ENCODE measurements at places on chromosomes 2 and 18.

DNA sequence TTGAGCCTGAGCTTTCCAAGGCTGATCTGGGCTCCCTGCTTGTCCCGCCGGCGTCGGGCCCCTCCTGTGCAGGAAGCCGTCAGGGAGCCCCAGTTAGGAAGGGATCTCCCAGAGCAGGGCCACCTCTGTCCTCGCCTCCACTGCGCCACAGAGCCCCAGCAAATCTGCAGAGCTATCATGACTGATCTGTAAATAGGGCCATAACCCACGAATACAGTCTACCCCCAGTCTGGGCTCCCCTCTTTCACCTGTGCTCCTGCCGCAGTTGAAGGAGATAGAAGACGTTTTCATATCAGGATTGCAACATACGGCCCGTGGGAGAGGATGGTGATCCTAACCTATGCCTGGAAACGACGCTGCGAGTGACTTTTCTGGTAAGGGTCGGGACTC, 138.7 kb downstream of the PTGR3 start:
- no peak for DNase-seq

- DNase-seq = no peak
Measured at GRCh38 chr2:174574657-174575056, 22.9 kb downstream of the WIPF1 start.

GRCh38 chr18:22902093-22902492, 31.0 kb upstream of the RBBP8 start:
- DNase-seq = no peak

GRCh38 chr2:101327863-101328394, 19.4 kb upstream of the RNF149 start:
- DNase-seq = no peak

GRCh38 chr2:33681364-33681757, 82.3 kb upstream of the FAM98A start:
- no peak for DNase-seq

DNA sequence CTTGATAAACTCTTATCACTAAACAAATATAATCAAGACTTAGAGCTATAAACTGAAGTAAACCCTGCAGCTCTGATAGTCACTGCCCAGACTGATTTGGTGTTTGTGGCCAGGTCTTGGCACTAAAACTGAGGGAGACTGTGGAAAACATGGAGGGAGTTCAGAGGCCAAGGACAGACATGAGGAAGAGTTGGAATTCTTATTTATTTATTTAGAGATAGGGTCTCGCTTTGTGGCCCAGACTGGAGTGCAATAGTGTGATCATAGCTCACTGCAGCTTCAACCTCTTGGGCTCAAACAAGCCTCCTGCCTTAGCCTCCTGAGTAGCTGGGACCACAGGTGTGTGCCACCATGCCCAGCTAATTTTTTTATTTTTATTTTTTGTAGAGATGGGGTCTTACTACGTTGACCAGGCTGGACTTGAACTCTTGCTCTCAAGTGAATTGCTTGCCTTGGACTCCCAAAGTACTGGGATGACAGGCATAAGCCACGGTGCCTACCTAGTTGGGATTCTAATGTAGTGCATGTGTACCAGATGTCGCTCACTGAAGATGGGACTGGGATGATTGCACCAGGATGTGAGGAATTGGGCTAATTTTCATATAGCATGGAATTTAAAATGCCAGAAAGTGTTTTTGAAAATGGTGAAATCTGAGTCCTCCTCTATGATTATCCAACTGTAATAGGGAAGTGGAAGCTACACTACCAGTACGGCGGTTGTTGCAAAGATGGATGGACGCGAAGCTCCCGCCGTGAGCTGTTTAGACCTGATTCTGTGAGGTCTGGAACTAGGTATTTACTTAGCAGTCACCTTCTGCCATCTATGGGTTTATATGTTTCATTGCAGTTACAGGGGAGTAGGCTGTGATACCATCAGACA, 52.7 kb upstream of the CTLA4 start:
- DNase-seq = peak; percentile 26

GRCh38 chr2:174438146-174438886, 42.8 kb downstream of the SCRN3 start:
- no peak for DNase-seq

GRCh38 chr2:239360008-239360407, 40.8 kb downstream of the HDAC4 start:
- no peak for DNase-seq

DNA sequence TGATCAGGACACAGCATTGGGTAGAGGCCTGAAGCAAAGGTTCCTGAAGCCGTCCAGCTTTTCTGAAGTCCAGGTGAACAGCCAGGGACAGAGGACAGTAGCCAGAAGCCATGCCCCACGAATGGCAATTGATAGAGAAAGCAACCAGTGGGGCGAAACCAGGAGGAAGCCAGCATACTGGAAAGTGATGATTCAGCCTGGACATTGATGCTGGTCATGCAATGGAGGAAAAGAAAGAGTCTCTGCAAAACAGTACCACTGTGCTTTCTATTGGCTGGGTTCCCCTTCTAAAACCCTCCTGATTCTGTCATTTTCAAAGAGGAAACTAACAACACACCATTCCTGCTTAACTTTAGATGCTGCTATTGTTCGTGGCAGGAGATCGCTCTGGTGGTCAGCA, 221.4 kb upstream of the EPAS1 start:
- no peak for DNase-seq

- DNase-seq = peak; percentile 29
Measured at GRCh38 chr2:124027182-124027581, 2.1 kb downstream of the CNTNAP5 start.

DNA sequence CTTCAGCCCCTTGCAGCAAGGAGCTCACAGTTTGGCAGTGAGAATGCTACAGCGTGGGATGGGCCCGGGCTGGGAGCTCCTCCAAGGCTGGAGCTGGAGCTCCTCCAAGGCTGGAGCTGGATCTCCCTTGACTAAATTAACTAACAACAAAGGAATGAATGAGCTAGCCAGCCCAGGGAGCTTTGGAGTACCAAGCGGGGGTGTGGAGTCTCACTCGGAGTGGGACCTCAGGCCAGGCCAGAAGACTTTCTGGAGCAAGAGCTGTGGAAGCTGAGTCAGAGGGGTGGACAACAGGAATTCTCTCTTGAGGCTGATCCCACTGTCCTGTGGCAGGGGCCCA, 244.7 kb upstream of the HS6ST1 start:
- no peak for DNase-seq

DNA sequence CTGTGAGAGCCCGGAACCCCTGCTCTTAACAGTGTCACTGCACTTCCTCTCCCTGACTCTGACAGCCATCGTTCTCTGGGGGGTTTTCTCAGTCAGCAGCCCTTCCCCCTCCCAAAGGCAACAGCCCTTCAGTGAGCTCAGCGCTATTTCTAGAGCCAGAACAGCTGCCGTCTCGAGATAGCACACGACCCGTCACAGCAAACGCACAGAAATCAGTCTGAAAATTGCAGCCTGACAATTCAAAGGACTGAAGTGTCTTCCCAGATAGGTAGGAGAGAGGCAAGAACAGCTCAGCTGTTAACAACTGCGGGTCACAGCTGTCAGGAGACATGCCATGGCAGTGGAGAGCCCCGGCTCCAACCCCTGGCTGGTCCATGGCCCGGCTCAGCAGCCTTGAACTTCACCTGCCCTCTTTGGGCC, 45.4 kb downstream of the ST8SIA5 start:
- no peak for DNase-seq

- DNase-seq = no peak
Measured at GRCh38 chr2:85584354-85584856, at the start of gene VAMP5. VAMP5 (plus strand) TSS chr2:85584431; CDS start chr2:85584491, 60 bp downstream.

- DNase-seq = peak; percentile 48
Measured at GRCh38 chr18:11689669-11690565, 853 bp downstream of the GNAL start.

DNA sequence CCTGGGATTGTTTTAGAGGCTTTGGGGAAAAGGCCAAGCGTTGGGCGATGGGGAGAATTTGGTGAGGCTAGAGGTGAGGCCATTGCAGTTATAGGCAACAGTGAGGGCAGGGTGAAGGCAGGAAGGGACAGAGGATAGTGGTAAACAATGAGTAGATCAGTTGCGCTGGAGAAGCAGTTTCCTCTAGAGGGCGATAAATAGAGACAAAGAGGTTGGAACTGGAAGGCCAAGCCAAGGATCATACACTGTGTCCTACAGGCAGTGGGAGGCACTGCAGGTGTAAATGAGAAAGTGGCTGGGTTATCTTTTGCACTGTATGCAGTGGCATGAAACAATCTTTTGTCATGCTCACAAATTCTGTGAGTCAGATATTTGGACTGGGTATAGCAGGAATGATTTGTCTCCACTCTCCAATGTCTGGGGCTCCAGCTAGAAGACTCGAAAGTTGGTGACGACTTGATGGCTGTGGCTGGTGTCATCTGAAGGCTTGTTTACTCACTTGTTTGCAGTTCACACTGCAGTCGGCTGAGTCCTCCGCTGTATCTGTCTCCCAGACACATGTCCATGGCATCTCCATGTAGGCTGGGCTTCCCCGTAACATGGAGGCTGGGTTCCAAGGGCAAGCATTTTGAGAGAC, 82.1 kb downstream of the TNP1 start:
- peak; percentile 19 for DNase-seq

DNA sequence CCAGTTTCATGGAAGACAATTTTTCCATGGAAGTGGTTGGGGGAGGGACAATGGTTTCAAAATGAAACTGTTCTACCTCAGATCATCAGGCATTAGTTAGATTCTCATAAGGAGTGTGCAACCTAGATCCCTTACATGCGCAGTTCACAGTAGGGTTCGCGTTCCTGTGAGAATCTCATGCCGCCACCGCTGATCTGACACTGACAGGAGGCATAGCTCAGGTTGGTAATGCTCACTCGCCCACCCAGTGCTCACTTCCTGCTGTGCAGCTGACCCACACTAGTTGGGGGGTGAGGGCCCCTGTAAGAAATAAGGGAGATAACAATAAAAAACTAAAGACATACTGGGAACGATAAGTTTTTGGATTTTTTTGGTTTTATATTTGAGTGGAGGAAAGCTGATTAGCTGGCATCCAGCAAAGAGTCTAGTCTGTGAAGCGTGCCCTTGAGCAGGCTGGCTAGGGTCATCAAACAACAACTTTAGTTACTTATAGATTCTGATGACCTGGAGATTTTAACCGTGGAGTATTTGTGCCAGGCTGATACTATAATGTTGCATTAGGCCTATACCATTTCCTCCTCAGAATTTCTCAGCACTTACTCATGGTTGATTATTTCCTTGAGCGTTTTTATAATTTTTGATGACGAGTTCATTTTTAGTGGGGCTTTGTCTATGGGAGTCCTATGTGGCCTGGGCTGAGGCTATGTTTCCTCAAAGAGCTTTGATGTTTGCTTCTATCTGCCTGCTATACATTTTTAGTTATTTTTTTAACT, 6.3 kb upstream of the MCFD2 start:
- no peak for DNase-seq

- no peak for DNase-seq
Measured at GRCh38 chr2:196675963-196676362, 36.4 kb downstream of the CCDC150 start.

- peak; percentile 51 for DNase-seq
Measured at GRCh38 chr2:239882331-239882732, 142.8 kb downstream of the NDUFA10 start.

- DNase-seq = no peak
Measured at GRCh38 chr18:61851940-61852451, 40.8 kb downstream of the RNF152 start.

- DNase-seq = no peak
Measured at GRCh38 chr18:27583466-27583865, 398.4 kb upstream of the CHST9 start.

- DNase-seq = no peak
Measured at GRCh38 chr18:22302144-22302543, 115.6 kb downstream of the CTAGE1 start.

GRCh38 chr2:177326005-177326404, 61.5 kb upstream of the NFE2L2 start:
- DNase-seq = no peak

GRCh38 chr2:237413777-237414661, at the start of gene COL6A3:
COL6A3 (minus strand) TSS chr2:237414164; CDS start chr2:237396817, 17,347 bp downstream.
- no peak for DNase-seq

GRCh38 chr2:74006459-74006858, 21.7 kb downstream of the TET3 start:
- DNase-seq = no peak

- no peak for DNase-seq
Measured at GRCh38 chr18:46385124-46385523, 271.9 kb downstream of the LOXHD1 start.

DNA sequence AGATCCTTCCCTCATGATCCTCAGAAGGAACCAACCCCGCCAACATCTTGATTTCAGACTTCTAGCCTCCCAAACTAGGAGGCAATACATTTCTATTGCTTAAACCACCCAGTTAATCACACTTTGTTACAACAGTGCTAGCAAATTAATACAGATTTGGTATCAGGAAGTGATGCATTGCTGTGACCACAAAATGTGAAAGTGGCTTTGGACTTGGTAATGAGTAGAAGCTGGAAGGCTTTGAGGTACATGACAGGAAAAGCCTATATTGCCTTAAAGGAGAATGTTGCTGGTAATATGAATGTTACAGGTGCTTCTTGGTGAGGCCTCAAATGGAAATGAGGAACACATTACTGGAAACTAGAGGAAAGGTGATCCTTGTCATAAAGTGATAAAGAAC, 260.3 kb downstream of the SATB2 start:
- no peak for DNase-seq

DNA sequence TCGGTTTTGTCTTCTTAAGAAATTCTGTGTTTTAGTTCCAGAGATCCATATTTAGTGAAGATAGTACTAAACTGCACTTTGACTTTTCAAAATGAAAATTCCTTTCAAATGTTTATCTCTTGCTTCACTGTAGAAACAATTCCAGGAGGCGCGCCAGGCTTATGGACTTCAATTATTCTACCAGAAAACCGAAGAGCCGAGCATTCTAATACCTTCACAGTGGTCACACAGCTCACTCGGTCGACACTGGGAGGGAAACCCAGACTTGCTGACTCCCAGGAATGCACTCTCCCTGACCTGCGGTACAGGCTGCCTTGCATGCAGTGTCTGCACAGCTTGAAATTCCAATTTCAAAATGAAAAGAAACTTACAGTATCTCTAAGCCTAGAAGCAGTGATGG, 119.9 kb upstream of the PIEZO2 start:
- no peak for DNase-seq

GRCh38 chr2:60540074-60540473, 13.4 kb downstream of the BCL11A start:
- no peak for DNase-seq

DNA sequence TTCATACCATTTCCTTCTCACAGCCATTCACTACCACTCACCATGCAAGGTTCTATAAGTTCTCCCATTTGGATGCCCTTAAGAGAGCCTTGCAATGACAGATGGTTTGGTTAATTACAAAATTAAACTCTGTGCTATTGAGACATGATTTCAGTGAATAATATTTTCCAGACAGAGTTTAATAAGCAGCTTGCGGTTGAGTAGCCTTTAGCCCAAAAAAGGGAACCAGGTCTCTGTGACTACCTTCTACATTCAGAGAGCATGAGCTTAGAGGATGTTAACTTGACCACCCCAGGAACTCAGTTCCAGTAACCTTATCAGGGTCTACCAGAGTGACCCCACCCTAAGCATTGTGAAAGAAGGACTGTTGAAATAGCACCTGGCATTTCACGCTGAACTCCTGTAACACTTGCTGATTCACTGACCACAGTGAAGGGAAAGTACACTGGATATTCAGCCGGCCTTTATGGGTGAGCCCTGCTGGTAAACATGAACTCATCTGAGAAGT, 1173.1 kb upstream of the ZEB2 start:
- DNase-seq = no peak

- no peak for DNase-seq
Measured at GRCh38 chr2:69181806-69182427, 168.9 kb downstream of the ANTXR1 start.

GRCh38 chr2:102111823-102112222, 30.7 kb upstream of the IL1R1 start:
- no peak for DNase-seq

Measured in neural crest cell (in vitro differentiated cells).